ENCODE measurements at places on chromosomes 1 and 21.

- no peak for DNase-seq
Observed at GRCh38 chr1:245651093-245651492, 496.3 kb downstream of the KIF26B start.

- no peak for DNase-seq
Observed at GRCh38 chr1:225746361-225747179, 31.1 kb upstream of the SRP9 start.

- DNase-seq = no peak
Observed at GRCh38 chr1:115179397-115180079, 90.2 kb upstream of the TSPAN2 start.

DNA sequence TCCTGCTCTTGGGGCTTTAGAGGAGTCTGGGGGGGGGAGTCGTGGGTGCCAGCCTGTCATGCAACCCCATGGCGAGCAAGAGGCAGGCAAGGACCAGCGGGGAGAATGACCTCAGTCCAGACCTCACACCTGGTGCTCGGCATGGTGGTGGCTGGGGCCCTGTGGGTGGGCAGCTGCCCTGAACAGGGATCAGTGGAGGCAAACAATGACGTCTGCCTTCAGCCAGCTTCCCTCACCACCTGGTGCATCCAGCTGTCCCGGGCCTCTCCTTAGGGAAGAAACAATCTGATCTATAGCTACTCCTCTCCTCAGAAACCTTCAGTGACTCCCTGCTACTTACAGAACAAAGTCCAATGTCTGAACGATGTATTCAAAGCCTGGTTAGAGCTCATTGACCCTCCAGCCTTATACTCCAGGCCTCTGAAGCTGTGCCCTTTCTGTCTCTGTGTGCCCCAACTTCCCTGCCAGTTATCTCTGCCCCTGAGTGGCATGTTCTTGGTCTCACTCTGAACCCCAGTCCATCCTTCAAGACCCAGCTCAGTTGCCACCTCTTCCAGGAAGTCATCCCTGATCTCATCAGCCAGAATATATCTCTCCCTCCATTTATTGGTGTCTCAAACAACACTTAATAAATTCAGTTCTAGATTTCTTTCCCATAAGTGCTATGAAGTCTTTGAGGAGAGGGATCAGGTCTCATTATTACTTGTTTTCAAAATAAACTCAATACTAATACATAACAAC, 6.6 kb downstream of the PADI2 start:
- no peak for DNase-seq

GRCh38 chr1:181778640-181779260, 282.8 kb downstream of the ZNF648 start:
- no peak for DNase-seq

DNA sequence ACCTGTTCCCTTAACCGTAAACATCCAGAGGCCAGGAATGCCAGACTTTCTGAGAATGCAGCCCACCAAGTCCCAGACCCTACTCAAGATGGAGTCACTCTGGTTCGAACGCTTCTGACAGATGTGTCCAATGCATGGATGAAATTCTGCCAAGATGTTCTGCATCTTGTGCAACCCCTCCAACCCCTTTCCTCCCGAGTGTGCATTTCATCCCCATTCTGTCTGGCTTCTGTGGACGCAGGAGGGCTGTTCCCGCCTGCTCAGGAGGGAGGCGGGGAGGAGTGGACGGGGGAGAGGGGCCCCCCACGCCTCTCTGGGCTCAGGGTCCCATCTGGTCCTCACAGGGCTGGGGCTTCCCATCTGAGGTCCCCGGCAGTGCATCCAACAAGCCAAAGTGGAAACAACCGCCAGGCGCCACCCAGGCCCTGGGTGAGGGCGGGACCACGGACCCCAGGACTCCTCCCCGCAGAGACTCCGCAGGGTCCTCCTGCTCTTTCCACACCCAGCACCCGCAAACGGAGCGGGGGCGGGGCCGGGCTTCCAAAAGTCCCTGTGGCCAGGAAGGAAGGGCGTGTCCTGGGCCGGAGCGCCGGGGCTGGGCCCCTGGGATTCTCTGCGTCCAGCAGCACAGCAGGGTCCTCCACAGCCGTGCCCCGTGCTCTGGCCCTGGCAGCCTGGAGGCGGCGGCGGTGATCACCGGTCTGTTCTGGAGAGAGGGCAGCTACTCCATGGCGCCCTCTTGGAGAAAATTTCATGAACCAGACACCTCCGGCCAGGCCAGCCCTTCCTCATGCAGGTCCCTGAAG, 27.8 kb upstream of the SUMO3 start:
- peak; percentile 64 for DNase-seq
